ACHN (cell line): ENCODE measurements at places on chromosomes 6 and 20.

- DNase-seq, result no peak
Observed at GRCh38 chr6:15499125-15499524, 163.7 kb downstream of the DTNBP1 start.

DNA sequence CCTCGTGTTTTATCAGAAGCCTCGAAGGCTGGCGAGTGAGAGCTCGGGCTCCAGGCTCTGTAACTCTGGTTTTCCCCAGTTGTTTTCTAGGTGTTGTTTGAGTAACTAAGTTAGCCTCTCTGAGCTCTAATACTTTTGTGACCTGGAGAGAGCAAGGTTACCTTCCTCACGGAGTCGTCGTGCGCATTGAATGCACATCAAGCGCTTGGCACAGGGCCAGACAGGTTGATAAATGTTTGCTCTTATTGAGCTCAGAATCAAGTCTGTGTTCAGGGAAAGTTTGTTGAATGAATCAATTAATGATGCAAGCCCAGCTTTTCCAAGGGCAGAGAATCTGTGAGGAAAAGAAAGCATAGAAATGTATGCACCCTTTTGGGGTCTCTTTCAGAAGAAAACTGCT, 33.5 kb downstream of the EDN3 start:
- no peak for DNase-seq

GRCh38 chr6:167807200-167807599, 19.5 kb upstream of the AFDN start:
- DNase-seq, result no peak

GRCh38 chr6:90338409-90338808, 41.8 kb upstream of the BACH2 start:
- no peak for DNase-seq

GRCh38 chr6:54801669-54802068, 44.9 kb upstream of the FAM83B start:
- peak; percentile 56 for DNase-seq

- peak; percentile 67 for DNase-seq
Observed at GRCh38 chr20:39264506-39265172, 302.5 kb downstream of the DHX35 start.

DNA sequence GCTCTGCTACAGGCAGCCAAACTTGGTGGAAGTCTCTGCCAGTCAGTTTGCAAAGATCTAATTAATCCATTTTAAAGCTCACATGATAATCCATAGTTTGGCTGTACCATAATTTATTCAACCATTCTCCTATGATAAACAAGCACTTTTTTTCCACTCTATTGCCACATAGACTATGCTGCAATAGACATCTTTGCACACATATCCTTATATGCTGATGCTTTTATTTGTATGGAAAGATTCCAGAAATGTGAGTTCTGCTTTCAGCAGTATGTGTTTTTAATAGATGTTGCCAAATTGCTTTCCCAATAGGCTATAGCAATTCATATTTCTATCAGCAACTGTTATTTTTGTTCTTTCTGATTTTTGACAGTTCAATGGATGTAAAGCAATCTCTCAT, 628.0 kb downstream of the KIF16B start:
- no peak for DNase-seq

DNA sequence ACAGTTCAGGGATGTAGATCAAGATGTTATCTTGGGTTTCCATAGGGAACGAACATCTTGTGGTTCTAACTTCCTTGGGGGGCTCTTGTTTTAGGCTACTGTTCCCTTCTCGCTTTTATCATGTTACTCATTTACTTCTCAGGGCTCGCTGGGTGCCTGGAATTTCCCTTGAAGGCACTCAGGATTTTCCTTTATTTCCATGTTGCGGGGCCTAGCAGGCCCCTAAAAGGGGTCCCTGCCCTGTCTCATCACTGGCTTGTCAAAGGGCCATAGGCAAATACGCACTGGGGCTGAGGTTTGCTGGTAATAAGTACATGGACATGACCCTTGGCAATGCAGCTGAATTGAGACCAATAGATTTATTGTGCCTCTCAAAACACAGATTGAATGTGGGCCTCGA, 262.3 kb downstream of the CDH4 start:
- DNase-seq, result peak; percentile 54

DNA sequence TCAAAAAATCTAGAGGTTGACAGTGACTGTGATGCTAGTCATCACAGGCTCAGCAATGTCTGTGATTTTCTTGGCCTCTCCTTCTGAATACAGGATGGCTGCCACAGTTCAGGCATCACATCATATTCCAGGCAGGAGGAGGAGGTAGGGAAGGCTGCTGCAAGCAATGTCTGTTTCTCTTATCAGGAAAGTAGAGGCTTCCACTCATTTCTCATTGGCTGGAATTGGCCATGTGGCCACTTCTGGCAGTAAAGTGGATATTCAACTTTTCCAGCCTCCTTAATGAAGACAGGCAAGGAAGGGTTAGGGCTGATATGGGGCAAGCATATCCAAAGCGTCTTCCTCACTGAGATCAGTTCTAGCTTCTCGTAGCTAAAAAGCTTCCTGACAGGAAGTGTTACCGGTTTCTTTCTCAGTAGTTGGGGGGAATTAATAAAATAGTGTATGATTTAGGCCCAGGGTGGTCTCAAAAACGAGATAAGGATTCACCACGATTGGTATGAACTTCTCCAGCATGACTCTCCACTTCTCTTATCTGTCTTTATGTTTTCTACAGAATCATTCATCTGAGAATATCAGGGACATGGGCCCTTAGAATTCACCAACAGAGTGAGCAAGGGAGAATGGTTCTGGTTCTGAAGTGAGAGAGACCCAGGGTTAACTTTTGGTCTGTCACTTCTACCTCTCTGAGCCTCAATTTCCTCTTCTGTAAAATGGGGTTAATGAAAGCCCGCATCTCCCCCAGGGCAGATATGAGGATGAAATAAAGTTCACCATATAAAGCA, 32.7 kb upstream of the PSMF1 start:
- no peak for DNase-seq

DNA sequence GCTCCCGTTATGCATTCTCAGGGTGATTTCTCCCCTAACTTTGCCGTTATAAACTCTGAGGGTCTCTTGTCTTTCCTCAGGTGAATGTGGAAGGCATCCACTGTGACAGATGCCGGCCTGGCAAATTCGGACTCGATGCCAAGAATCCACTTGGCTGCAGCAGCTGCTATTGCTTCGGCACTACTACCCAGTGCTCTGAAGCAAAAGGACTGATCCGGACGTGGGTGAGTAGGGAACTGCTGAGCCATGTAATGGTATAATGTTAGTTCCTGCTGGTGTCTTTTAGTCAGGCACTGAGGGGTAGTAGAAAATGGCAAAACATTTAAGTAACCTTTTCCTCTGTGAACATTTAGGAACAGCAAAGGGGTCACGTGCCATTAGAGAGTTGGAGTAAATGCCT, 395.4 kb downstream of the ARHGAP18 start:
- peak; percentile 17 for DNase-seq

GRCh38 chr6:149563928-149564325, 2.2 kb upstream of the GINM1 start:
- DNase-seq, result no peak

GRCh38 chr6:56528412-56528841, 114.3 kb downstream of the DST start:
- no peak for DNase-seq

DNA sequence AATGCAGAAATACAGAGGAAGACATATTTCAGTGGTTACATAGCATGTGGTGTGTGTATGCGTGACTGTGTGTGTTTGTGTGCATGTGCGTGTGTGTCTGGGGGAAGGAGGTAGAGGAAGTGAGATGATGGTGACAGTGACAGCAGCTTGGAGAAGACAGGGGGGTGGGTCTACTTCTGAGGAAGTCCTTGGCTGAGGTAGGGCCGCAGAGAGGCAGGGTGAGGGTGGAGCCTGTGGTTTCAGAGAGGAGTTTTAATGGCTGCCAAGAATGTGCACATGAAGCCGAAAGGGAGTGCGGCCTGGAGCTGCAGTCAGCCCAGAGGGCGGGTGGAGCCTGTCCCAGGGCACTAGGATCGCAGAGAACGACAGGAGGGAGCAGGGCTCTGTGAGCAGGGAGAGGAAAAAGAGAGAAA, 22.7 kb upstream of the RNF24 start:
- DNase-seq, result no peak

DNA sequence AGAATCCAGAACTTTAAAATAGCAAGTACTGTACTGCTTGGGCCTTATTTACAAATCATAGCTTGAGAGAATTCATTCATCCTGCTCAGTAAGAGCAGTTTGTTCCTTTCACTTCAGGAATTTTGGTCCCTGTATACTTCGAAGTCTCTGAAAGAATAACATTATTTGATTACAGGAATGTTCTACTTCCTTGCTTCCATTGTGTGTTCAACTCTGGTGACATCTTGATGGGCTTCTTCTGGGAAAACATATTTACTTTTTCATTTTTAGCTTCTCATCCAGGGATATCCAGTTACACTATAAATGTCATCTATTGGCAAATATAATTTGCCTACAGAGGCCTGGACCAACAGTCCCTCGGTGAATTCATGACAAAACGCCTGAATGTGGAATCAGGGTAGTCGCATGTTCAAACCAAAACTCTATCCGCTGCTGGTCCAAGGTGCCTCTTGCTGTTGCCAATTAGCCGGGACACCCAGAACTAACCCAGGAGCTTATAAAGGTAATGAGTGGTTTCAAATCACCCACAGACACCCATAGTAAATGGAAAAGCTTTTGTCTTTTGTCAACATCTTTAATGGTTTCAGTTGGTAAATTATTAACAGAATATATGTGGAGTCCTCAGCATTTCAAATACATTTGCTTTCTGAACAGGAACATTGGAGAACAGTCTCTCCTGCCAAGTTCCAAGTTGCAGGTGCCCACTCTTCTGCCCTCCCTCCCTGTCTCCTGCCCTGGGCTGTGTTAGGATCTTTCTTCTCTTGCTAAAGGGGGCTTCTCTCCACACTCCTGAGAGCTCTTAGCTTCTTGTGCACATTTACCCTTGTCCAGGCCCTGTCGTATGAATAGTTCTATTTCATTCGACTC, 162.5 kb upstream of the CITED2 start:
- DNase-seq, result no peak

DNA sequence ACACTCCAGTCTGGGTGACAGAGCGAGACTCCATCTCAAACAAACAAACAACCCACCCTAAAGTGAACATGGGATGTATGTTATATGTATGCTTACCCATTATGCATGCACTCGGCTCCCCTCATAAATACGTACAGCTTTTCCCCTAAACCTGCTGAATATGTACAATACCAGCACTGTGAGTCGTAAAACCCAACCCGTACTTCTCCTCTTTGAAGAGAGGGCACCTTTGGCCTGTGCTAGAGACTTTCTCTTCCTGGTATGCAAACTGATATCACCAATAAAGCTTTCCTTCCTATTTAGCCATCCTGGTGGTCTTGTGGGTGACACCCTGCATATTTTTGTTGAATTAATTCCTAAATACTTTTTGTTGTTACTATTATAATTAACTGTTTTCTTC, 51.3 kb downstream of the VSTM2L start:
- DNase-seq, result no peak

- DNase-seq, result no peak
Observed at GRCh38 chr6:148765898-148766808, 19.3 kb downstream of the UST start.

DNA sequence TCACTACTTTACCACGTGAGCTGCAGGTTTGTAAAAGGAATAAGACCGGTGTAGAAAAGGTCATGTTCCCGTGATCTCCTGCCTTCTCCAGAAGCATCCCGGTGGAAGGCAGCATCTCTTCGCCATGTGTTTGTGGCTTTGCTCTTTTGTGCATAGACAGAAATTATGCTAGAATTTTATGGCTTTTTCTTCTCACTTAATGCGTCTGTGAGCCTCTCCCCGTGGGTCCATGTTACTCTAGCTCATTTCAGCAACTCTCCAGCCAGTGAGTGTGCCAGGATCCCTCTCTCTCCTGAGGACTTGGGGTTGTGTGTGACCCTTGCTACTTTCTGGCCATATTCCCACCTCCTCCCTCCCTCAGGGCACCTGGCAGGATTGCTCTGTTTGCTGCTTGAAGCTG, 289.5 kb downstream of the CDH4 start:
- DNase-seq, result no peak

- DNase-seq, result no peak
Observed at GRCh38 chr6:81838724-81839426, 86.4 kb upstream of the TENT5A start.

DNA sequence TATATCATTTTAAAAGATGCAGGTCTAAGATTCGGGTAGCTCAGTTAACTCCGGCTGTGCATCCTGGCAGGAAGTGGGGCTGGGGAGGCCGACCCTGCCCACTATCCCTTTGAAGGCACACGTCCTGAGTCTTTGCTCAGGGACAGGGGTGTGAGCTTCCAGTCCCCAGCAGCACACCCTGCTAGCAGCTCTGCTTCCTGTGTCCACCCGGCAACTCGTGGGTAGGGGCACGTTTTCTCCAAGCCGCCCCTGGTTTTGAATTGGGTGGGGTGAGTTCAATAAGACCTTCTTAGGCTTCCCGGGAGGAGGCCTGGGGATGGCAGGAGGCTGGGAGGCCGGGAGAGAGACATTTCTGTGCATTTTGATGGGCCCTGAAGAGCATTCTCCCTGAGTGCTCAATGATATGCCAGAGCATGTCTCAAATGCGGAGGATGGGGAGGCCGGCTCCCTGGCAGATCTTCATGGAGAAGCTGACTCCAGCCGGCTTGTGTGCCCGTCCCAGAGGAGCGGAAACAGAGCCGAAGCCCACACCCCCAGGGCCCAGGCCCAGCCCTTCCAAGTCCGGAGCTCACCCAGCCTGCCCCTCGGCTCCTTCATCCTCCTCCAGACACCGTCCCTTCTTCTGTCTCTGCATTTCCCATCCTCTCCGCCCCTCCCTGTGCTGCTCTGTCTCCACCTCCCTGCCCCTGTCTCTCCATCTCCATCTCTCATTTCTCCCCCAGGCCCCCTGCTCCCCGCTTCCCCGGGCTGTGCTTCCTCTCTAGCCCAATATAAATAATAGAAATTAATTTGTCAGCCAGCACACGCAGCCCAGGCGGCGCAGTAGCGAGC, 36.3 kb upstream of the ZFAND3 start:
- no peak for DNase-seq

GRCh38 chr6:97440590-97441176, 157.7 kb upstream of the MMS22L start:
- DNase-seq, result peak; percentile 14

DNA sequence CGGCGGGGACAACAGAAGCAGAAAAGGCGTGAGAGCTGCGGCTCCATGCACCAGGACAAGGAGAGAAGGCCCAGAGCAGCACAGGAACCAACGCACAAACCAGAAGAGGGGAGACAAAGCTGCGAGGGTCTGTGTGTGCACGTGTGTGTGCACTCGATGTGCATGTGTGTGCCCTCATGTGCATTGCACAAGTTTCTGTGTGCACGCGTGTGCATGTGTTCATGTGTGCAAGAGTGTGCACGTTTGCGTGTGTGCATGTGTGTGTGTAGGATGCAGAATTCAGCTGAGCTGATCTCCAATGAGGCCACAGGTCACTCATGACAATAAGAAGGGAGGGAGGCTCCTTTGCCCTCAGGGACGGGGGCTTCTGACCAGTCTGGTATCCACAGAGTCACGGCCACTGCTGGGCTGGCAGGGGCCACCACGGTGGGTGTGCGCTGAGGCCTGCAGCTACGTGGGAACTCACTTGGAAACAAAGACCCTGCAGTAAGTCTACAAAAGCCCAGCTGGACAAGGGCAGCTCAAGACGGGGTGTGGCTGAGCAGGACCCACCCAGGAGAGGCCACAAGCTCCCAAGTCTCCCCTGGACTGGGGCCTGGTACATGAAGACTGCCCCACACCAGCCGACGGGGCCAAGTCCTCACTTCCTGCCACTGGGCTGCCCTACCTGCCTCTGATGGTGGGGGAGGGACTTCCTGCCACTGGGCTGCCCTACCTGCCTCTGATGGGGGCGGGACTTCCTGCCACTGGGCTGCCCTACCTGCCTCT, 48.1 kb upstream of the CHRNA4 start:
- no peak for DNase-seq

- DNase-seq, result no peak
Observed at GRCh38 chr6:36985417-36985807, 584 bp downstream of the MTCH1 start.

- no peak for DNase-seq
Observed at GRCh38 chr6:163394659-163395058, 19.9 kb upstream of the QKI start.
